ENCODE measurements at places on chromosomes 5 and 9.

GRCh38 chr5:173557123-173557903 lies 59.1 kb downstream of the BOD1 start:
- no peak for DNase-seq

DNA sequence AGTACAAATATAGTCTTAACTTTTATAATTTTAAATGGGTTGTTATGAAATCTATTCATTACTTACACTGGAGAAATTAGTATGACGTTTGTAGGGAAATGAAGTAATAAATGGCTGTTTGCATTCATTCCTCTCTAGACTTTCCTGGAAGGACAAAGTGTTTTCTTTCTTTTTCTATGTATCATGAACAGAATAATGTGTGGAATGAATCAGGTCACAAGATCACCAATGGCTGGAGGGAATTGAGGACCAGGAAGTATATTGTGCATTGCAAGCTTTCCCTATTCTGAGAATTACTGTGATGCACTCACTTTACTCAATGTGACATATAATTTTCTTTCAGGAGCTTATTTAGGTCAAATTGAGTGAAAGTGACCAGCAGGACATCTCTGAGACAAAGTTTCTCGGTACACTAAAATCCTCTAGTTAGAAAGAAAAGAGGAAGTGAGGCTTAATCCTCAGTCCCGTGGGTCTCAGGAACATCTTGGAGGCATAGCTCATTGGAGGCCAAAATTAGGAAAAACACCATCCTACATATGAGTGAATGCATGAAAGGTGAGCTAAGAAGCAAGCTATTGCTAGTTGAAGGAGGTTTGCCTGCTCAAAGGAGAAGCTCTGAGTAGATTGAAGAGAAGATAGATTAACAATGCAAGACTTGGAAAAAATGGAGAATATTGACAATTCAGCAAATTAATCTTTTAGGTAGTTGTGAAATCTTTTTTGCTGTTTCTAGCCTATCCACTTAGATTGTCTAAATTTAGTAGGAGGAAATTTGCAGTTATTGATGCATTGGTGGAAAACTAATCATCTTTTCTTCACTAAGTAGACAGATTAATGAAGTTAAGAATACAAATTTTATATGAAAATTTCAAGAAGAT lies 28.0 kb downstream of the ERAP2 start:
- no peak for DNase-seq

DNA sequence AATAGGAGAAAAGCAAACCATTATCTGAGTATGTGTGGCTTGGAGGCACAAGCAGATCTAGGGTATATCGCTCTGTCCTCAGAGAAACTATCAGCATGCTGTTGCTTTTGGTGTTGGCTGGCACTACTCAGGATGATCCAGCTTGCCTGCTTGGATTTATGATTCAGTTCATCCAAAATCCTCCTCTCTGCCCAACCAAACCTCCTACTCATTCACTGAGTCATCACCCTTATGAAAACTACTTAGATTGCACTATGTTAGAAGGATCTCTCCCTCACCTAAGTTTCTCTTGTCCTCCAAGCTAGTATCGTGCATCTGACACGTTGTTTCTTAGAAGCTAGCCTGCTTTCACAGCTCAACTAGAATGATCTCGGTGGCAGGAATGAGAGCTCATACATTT lies 14.2 kb upstream of the ZBED3 start:
- no peak for DNase-seq

DNA sequence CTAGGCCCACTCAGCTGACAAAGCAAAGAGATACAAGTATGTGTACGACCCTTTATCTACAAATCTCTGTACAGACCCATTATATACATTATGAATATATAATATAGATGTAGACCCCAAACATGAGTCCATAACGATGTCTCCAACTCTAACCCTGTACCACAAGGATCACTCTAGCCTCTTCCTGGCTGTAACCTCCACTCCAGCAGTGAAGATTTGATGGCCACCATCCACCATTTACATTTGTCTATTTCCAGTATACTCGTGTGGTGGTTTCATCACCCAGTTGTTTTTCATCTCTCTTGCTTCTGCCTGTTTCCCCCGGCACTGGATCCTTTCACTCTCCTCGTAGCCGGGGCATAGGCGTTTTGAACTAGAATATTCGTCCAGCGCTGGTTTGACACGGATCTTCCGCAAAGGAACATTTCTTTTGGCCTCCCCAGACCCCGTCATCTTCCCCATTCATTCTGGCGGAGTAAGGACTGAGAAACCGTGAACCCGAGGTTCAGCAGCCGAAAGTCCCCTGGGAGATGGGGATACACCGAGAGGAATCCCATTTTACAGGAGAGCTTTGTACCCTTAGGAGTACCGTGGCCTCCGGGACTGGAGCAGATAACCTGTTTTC lies 828 bp upstream of the TRIO start:
- DNase-seq, result no peak

DNA sequence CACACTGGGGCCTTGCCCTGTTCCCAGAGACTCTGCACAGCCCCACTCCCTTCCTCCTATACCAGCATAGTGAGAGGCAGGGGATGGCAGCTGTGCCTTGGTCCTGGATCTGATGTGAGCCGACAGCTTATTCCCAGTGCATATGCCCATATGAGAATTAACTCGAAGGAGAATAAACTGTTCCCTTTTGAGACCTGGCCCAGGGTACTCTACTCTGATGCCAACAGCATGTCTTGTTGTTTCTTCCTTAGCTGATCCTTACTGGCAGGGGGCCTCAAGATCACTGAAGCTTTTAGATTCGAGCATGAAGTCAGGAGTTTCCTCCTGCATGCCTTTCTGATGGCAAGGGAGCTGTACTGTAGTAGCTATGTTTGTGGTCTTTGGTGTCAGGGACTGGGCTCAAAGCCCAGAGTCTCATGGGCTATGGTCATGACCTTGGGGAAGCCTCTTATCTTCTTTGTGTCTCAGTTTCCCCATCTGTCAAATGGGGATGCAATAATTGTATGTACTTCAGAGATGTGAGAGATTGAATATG lies 57.1 kb downstream of the DOCK2 start:
- no peak for DNase-seq

GRCh38 chr5:57734296-57734695 lies 251.7 kb upstream of the ACTBL2 start:
- no peak for DNase-seq

- DNase-seq, result no peak
Observed at GRCh38 chr5:43304525-43304924, 8.7 kb downstream of the HMGCS1 start.

DNA sequence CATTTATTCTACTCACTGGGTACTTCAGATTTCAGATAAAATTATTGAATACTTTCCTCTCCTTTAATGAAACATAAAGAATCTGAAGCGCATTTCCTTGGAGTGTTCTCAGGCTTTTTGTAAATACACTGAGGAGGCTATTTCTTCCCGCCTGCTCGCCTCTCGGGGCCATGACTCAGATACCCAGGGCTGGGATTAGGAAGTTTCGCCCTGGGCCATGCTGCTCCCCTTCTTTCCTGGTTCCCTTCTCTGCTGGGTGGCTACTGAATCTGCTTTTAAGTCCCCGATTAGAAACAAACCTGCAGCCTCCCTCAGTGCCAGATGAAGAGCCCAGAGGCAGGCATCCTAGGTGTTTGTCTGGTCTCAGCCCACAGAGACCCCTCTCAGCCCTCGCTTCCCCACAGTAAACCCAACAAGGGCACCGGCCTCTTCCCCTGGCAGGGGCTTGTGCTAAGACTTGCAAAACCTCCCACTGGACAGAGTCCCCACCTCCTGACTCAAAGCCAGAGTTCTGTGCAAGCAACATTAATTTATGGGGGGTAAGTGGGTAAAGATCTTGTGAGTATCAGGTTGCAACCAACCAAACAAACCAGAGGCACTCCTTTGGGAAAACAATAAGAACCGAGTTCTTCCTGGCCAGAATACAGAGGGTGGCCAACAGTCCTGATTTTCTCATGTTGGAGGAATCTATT lies 30.7 kb upstream of the IRX1 start:
- DNase-seq, result no peak

- no peak for DNase-seq
Observed at GRCh38 chr5:150138551-150139265, 16.9 kb downstream of the PDGFRB start.

GRCh38 chr5:68354315-68354714 lies 138.8 kb downstream of the PIK3R1 start:
- no peak for DNase-seq

GRCh38 chr5:65262649-65263059 lies 219.1 kb downstream of the ADAMTS6 start:
- no peak for DNase-seq
